ENCODE measurements at places on chromosomes 11 and 22.

DNA sequence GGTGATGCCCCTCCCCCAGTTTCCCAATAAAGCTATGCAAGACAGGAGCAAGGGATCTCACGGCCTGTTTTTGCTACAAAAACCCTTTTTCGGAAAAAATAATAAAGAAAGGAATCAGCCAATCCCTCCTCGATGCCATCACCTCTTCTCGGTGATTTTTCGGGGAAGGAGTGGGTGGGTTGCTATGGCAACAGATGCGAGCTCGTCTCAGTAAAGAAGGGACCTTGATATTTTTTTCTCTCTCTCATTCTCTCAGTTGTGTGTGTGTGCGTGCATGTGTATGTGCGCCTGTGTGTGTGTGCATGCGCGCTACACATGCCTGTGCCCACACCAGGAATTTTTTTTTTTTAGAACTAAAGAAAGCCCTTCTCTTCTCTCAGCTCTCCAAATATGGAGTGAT, 3.8 kb upstream of the NPAS4 start:
- DNase-seq, result no peak

GRCh38 chr11:115409691-115410220, 94.5 kb downstream of the CADM1 start:
- no peak for DNase-seq

- no peak for DNase-seq
Observed at GRCh38 chr22:28857288-28857687, 26.1 kb upstream of the ZNRF3 start.

- DNase-seq, result no peak
Observed at GRCh38 chr11:58629857-58630256, 7.4 kb downstream of the CNTF start.

DNA sequence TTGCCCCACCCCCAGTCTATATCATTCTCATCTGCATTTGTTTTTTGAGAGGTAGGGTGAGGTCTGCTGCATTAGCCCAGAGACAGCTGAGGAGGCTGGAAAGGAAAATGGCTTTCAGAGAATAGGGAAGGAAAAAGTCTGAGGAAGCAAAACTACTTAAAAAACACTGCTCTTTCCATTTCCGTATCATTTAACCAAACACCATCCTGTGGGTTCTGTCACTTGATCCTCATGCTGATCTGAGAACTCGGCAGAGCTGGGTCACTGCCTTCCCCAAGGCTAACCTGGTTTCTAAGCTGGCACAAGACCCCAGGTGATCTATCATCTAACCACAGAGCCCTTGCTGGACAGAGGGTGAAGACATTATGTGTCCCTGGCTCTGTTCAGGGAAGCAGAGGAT, 1.2 kb downstream of the FOLR2 start:
- DNase-seq, result no peak

- DNase-seq, result no peak
Observed at GRCh38 chr11:27388001-27388400, 25.0 kb upstream of the CCDC34 start.

GRCh38 chr11:100740440-100740839, 53.4 kb downstream of the ARHGAP42 start:
- no peak for DNase-seq

DNA sequence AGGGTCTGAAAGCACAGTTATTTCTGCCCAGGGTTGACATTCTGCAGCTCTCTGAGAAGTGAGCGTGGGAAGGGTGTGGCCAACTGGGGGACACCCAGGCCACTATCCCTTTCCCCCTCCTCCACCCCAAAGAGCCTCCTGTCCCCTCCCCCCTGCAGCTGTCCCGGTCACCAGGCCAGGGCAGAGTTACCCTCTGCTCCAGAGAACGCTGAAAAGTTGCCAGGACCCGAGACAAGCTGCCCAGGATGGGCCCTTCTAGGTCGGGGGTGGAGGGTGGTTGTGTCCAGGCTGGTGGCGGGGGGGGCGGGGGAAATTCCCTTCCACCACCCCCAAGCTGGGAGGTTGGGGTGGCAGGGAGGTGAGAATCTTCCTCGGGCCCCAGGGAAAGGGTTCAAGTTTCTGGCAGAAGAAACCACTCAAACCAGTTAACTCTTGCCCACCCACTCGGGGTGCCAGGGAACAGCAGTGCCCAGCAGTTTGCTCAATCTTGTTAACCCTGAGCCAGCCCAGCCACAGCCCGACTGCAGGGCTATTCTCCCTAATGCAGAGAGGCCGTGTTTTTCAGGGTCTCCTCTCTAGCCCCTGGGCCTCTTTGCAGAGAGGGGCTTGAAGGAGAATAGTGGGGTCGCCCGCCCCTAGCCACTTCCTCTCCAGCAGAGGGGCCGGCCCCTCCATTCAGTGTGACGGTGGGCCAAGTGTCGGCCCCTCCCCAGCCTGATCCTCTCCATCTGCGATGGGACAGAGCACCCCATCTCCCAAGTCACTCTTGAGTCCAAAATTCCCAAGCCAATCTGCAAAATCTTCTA, 697 bp downstream of the LGALS1 start:
- DNase-seq, result no peak

DNA sequence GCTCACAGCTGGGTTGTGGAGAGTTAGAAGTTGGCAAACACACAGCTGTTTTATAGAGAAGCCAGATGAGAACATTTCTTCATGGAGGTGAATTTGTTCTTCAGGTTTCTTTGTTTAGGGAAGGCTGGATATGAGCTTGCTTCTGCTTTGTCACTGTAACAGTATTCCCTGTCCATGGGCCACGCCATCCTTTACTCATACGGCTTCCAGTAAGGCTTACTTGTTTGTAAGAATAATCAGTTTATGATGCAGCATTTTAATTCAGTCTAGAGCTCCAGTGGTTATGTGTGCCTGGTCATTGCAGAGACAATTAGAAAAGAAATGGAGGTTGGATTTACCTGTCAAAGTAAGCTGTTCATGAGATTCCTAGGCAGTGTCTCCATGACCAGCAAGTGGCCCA, 131.8 kb downstream of the TRIM44 start:
- no peak for DNase-seq

GRCh38 chr11:131692151-131692550, 321.7 kb downstream of the NTM start:
- DNase-seq, result no peak

- DNase-seq, result no peak
Observed at GRCh38 chr11:88474655-88475054, 137.1 kb upstream of the CTSC start.
